ENCODE measurements at places on chromosomes 3 and 15. TPM values are rescaled to one million over a fixed set of nuclear protein-coding genes. Genes with fewer than 3 reads are reported as not detected.

- no peaks in the 10 kb centered on the region for H3K36me3 ChIP-seq
- no peak overlapping the region for H3K4me3 ChIP-seq
- no peaks in the 10 kb centered on the region for H3K27me3 ChIP-seq
- H3K27ac ChIP-seq: no peak overlapping the region
Measured at GRCh38 chr3:100465892-100466777, 26.3 kb upstream of the TMEM45A start.

- no peaks in the 10 kb centered on the region for H3K36me3 ChIP-seq
- H3K4me3 ChIP-seq: no peak overlapping the region
- H3K4me1 ChIP-seq: no peaks in the 10 kb centered on the region
- no peak overlapping the region for H3K27ac ChIP-seq
Measured at GRCh38 chr3:154598166-154598565, 168.2 kb upstream of the GPR149 start.

The RBP2 gene
- polyA plus RNA-seq: 0.87 TPM

The TP63 gene
- polyA plus RNA-seq: not detected

GRCh38 chr3:196135693-196136639 lies 54.1 kb upstream of the TFRC start:
- no peak overlapping the region for H3K27ac ChIP-seq
- H3K36me3 ChIP-seq: no peaks in the 10 kb centered on the region
- H3K4me1 ChIP-seq: no peaks in the 10 kb centered on the region
- DNase-seq: no peak

DNA sequence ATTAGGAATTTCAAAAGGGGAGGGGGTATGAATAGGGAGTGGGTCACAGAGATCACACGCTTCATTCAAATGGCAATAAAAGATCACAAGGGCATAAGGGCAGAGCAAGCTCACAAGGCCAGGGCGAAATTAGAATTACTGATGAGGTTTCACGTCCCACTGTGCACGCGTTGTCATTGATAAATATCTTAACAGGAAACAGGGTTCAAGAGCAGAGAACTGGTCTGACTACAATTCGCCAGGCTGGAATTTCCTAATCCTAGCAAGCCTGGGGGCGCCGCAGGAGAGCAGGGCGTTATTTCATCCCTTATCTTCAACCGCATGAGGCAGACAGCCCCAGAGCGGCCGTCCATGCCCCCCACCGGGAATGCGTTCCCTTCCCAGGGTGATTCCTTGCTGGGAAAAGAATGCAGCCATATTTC lies 18.1 kb upstream of the SMCO1 start:
- H3K4me3 ChIP-seq: no peak overlapping the region
- DNase-seq: no peak
- H3K27ac ChIP-seq: no peak overlapping the region
- no peaks in the 10 kb centered on the region for H3K27me3 ChIP-seq
- peaks cover 4% of the 10 kb centered on the region for H3K4me1 ChIP-seq

- no peaks in the 10 kb centered on the region for H3K27me3 ChIP-seq
- H3K4me1 ChIP-seq: no peaks in the 10 kb centered on the region
- no peak overlapping the region for H3K4me3 ChIP-seq
- peaks cover 100% of the 10 kb centered on the region for H3K36me3 ChIP-seq
Measured at GRCh38 chr3:48980295-48980694, 9.7 kb upstream of the P4HTM start.

The TRH gene
- polyA plus RNA-seq: not detected

DNA sequence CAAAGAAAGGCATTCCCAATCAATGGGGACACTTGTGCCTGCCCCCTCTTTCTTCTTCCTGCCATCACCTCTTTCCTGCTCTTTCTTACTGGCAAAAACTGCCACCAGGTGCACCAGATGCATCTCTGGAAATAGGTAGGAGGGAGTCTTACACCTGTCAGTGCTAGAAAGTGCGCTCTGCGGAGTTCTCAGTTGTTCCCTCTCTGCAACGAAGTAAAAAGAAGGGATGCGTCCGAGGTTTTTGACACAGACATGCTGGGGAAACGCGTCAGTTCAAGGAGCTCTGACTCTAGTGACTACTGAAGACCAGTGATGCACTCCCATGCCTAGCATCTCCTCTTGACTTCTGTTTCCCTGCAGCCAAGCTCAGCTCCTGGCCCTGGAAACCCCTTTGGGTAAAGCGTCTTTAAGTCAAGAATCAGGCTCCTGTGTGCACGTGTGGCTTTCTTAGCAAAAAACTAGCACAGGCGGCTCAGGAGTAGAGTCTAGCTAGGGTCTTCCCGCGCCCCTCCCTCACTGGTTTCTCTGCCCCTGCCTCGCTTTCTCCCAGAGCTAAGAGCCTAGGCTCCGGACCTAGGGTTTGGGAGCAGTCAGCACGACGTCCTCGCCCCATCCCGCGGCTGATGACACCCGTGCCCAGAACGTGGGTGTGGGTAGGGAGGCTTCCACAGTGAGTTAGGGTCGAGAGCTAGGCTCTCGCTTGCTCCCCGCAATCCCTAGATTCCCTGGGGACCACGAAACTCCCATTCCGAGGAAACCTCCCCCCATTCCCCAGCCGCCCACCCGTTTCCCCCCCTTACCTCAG lies 564 bp upstream of the GRM7 start:
- peaks cover 4% of the 10 kb centered on the region for H3K27me3 ChIP-seq
- no peaks in the 10 kb centered on the region for H3K36me3 ChIP-seq
- H3K4me3 ChIP-seq: peak overlapping the region; percentile 37
- no peak for DNase-seq

DNA sequence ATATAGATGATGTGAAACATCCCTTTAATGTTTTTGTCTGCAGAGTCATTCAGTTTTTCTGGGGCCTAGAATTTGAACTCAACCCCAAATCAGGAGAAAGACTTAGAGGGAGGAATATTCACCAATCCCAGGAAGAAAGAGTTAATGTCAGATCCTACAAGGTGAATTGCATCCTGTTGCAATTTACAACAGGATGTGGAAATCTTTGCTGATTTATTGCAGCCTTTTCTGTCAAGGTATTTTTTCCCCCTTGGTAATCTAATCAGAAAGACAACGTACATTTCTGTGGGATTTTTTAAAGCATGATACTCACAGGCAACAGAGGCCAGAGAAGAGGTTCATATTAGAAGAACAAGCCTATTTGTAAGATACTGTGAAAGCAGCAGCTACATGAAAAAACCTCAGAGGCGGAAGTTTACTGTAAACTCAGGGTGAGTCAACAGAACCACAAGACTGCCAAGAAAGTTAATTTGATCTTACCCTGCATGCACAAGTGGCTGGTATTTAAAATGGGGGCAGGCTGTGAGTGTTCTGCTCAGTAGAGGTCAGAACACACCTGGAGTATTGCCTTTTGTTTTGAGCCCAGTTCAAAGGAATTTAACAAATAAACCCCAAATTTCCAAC lies 531.9 kb downstream of the AGBL1 start:
- H3K36me3 ChIP-seq: no peaks in the 10 kb centered on the region
- no peak overlapping the region for H3K27ac ChIP-seq
- no peak overlapping the region for H3K4me3 ChIP-seq
- H3K4me1 ChIP-seq: no peaks in the 10 kb centered on the region

- peaks cover 14% of the 10 kb centered on the region for H3K36me3 ChIP-seq
- H3K27ac ChIP-seq: peak overlapping the region; percentile 96
- H3K27me3 ChIP-seq: no peaks in the 10 kb centered on the region
Measured at GRCh38 chr3:134485075-134485717, 589 bp downstream of the ANAPC13 start.

DNA sequence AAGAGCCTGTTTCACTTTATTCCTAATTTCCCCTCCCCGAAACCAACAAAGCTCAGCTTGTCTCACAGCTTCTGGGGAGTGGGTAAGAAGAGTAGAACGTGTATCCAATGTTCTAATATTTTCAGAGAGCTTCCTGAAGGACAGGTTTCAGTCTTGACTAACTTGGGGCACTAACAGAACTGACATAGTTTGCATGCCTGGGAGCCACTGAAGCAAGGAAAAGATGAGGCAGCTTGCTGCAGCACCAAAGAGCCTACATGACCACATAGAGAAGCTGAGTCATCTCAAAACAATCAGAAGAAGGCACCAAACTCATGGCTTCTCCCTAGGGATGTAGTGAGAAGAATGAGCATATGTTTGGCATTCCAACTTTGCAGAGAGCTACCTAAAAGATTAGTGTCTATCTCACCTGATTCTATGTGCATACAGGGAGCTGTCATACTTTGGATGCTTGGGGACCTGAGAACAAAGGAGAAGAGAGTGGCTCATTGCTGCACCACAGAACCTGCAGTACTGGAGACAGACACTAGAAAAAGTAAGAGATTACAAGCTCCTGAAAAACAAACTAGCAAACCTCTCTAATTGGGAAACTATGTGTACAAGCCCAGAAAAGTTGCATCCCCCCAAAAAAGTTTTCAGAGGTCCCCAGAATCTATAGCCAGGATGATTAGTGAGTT lies 86.9 kb downstream of the DCLK3 start:
- no peaks in the 10 kb centered on the region for H3K27me3 ChIP-seq
- no peaks in the 10 kb centered on the region for H3K36me3 ChIP-seq
- H3K4me3 ChIP-seq: no peak overlapping the region
- H3K27ac ChIP-seq: no peak overlapping the region
- no peak for DNase-seq
- H3K4me1 ChIP-seq: no peaks in the 10 kb centered on the region

GRCh38 chr3:150256318-150256717 lies 151.8 kb upstream of the TSC22D2 start:
- no peak overlapping the region for H3K4me3 ChIP-seq
- H3K4me1 ChIP-seq: no peaks in the 10 kb centered on the region
- H3K27me3 ChIP-seq: no peaks in the 10 kb centered on the region
- H3K27ac ChIP-seq: no peak overlapping the region
- DNase-seq: no peak

The CHRNA5 gene
- polyA plus RNA-seq: 1.8 TPM

The RASGRP1 gene
- 1.2 TPM for polyA plus RNA-seq

DNA sequence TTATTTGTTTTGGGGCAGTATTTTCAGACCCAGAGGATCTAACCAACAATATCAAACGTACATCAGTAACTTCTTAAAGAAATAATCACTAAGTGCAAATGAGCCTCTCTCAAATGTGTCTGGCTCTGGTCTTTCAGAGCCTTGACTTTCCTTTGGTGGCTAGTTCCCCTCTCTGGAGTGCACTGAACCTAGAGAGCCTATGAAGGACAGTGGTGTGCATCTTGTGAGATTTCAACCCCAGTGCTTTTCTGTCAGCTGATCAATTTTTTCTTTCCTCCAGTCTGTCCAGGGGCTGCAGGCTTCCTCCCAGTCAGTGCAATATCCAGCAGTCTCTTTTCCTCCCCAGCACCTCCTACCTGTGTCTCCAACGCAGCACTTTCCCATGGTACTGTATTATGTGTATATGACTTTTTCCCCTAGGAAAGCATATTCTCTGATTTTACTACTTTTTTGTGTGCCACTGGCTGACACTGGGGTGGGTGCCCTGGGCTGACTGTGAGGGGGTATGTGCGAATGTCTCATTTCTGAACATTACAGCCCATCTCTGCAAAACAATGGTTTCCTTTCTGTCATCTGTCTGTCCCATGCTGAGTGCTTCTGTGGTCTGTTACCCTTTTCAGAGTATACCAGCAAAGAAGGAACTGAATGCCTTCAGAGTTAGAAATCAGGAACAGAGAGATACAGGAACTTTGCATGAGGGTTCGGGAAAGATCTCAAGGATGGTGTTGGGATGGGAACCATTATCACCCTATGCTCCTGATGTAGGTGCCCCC lies 98.8 kb downstream of the ARPP21 start:
- H3K4me1 ChIP-seq: no peaks in the 10 kb centered on the region
- H3K27ac ChIP-seq: no peak overlapping the region
- no peaks in the 10 kb centered on the region for H3K36me3 ChIP-seq
- H3K27me3 ChIP-seq: no peaks in the 10 kb centered on the region
- no peak overlapping the region for H3K4me3 ChIP-seq
- no peak for DNase-seq

DNA sequence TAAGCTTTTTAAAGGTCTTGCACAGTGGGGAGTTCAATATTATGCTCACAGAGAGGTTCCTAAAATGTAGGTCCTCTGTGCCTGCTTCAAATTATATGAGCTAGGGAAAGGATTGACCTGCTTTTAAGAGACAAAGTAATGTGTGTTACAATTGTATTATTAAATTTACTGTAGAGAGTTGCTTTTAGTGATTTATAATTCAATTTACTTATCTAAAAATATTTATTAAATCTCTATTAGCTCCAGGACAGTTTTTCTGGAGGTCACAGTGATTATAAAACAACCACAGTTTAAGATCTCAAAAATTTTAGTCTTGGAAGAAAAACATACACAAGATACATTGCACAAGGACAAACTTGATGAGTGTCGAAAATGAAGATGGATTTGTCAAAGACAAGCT lies 665.7 kb upstream of the ARPP21 start:
- no peak overlapping the region for H3K27ac ChIP-seq
- DNase-seq: no peak
- H3K4me3 ChIP-seq: no peak overlapping the region
- H3K27me3 ChIP-seq: no peaks in the 10 kb centered on the region
- no peaks in the 10 kb centered on the region for H3K36me3 ChIP-seq

GRCh38 chr15:57147621-57148020 lies 228.7 kb upstream of the CGNL1 start:
- DNase-seq: no peak
- no peaks in the 10 kb centered on the region for H3K27me3 ChIP-seq
- no peak overlapping the region for H3K27ac ChIP-seq
- H3K4me3 ChIP-seq: no peak overlapping the region

GRCh38 chr15:89114990-89115389 lies 26.7 kb downstream of the ABHD2 start:
- no peak overlapping the region for H3K4me3 ChIP-seq
- no peak for DNase-seq
- no peaks in the 10 kb centered on the region for H3K27me3 ChIP-seq

The HIGD2B gene
- polyA plus RNA-seq: not detected

GRCh38 chr3:14138109-14138877 lies 13.4 kb downstream of the TMEM43 start:
- H3K27ac ChIP-seq: no peak overlapping the region
- peaks cover 31% of the 10 kb centered on the region for H3K36me3 ChIP-seq
- peaks cover 7% of the 10 kb centered on the region for H3K4me1 ChIP-seq
- no peaks in the 10 kb centered on the region for H3K27me3 ChIP-seq

The POC1A gene
- polyA plus RNA-seq: 3.6 TPM

The PIK3CB gene
- polyA plus RNA-seq: 28.9 TPM

Measured in sigmoid colon (tissue), 7 donors.